ENCODE measurements at places on chromosomes 7 and 10.

- no peak for DNase-seq
These were observed 224.9 kb upstream of the TMEM229A start for GRCh38 chr7:124257638-124258308.

DNA sequence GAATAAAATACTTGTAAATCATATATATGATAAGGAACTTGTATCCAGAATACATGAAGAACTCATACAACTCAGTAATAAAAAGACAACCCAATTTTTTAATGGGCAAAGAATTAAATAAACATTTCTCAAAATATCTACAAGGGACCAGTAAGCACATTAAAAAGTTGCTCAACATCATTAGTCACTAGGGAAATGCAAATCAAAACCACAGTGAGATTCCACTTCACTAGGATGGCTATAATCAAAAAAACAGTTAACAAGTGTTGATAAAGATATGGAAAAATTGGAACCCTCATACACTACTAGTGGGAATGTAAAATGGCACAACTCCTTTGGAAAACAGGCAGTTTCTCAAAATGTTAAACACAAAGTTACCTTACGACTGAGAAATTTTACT, 40.3 kb upstream of the YAE1 start:
- no peak for DNase-seq

DNA sequence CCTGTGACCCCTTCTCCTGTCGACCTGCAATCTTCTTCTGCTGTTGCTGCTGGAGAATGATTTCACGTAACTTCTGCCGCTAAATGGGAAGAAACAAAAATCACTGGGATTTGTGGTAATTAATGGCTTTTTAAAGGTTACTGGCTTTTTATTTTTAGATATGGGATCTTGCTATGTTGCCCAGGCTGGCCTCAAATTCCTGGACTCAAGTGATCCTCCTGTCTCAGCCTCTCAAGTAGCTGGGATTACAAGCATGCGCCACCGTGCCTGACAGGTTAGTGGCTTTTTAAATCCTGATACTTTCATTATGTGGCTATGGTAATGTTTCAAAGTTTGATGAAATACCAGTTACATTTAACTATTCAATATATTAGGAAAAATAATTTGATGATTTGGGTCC, 154.6 kb downstream of the GALNT11 start:
- no peak for DNase-seq

DNA sequence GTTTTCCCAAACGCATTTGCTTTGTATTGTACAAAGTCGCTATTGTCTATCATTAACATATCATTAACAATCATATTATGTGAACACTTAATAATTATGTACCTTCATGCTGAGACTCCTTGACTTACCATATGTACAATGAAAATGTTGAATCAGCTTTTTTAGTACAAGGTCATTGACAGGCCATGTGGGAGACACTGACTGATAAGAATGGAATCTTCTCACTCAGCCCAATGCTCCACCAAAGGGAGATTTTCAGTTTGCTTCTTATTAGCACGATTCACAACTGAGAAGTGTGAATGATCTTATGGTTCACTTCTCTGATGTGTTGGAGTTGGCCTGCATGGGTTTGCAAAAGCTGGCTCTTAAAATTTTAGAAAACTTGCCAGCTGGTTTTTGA, 253.5 kb upstream of the TEX47 start:
- no peak for DNase-seq

DNA sequence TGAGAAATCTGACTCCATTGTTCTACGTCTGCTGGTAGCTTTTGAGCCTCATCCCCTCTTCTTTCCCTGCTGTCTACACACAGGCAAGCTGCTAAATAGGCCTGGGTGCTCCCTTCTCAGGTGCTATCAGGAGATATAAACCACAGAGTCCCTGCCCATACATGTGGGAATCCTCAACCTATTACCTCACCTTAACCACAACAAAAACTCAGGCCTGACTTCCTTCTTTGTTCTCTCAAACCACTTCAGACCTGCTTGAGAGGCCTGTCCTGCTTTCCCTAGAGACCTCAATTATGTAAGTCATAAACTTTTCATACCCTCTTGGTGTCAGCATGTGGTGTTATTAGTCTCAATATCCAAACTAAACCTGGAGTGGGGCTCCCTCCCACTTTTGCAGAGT, 75.0 kb upstream of the MAGI2 start:
- no peak for DNase-seq

DNA sequence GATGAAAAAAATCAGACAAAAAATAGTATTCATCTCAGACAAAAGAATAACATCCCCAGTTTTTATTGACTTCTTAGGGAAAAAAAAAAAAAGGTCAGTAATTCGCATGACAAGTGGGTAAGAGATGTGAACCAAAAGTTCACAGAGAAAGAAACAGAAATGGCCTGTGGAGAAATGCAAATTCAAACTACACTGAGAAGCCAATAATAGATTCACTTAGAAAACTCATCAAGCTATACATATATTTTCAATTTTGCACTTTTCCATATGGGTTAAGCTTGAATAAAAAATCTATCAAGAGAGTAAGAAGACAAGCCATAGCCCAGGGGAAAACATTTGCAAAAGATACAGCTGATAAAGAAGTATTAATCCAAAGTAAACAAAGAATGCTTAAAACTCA, 28.0 kb downstream of the HERC4 start:
- no peak for DNase-seq

- DNase-seq = no peak
These were observed 7.3 kb upstream of the TAF3 start for GRCh38 chr10:7811000-7811399.

DNA sequence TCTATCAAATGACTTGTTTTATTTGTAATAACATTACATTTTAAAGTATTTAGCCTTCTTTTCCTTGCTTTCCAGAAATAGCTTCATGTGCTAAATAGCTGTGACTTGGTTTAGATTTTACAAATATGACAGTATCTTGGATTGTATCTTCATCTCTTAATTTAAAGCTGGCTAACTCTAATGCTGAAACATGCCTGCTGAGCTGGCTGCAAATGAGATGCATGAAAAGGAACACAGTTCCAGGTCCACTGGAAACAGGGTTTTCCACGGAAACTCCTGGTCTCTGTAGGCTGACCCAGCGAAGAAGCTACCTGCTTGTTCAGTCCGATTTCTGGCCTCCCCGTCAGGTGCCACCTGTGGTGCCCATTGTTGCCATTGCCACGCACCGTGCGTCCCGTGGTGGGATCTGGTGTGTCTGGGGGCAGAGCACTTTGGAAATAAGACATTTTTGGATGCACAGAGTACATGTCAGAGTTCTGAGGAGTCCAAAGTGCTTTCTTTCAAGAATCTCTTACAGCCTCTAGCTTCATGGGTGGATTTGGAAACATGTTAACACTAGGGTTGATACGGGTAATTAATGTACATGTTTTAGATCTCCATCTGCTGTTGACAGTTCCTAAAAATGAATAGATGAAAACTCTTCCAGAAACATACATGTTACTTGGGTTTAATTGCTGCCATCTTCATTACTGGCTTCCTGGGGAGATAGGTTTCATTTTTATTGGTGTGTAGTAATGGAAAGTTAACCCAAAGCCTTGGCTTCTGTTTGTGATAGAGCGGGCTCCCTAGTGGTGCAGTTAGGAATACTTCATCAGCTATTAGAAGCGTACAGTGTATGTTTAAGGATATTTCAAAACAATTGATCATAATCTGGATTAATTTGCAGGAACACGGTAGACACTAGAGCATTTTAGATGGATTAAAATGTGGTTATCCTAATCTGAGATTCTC, 45.0 kb downstream of the SHH start:
- DNase-seq = no peak

DNA sequence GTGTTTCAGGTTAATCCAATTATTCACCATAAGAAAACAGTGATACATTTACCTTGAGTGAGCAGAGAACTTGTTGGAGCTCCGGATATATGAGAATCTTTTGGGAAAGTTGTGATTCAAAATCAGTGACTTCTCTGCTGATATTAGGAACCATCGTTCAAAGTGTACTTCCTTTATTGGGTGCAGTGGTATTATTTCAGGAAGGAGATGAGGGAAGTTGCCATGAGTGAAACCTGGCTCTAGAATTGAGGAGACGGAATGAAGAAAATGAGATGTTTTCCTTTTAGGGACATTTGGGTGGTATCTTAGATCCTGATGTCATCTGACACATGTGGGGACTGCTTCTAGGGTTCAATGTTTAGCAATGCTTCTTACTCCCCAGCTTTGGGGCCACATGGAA, 343.9 kb downstream of the ABCA13 start:
- DNase-seq = no peak

- DNase-seq = no peak
These were observed 72.6 kb downstream of the JAZF1 start for GRCh38 chr7:28107960-28108359.

GRCh38 chr7:47347346-47347745, 234.6 kb downstream of the TNS3 start:
- no peak for DNase-seq

DNA sequence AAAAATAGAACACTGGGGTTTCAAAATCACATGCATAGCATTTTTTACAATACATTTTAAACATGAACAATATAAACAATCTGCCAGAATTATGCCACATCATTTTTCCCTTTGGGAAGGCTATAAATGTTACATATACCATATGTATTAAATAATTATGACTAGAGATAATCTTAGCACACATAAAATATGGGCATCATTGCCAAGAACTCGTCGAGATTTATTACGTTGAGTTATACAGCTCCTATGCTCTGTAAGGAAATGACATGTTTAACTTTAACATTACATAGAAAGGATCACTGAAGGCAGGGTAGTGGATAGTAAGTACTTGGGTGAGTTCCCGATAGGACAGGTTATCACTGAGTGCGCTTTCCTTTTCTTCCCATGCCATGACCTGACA, 267.8 kb downstream of the PARD3 start:
- no peak for DNase-seq

- DNase-seq = no peak
These were observed 2.4 kb upstream of the ADARB2 start for GRCh38 chr10:1739751-1740150.

GRCh38 chr7:117088623-117089194, 135.4 kb downstream of the ST7 start:
- no peak for DNase-seq

- DNase-seq = no peak
These were observed 191.8 kb downstream of the PTPRN2 start for GRCh38 chr7:158395780-158396278.

- no peak for DNase-seq
These were observed 193.1 kb upstream of the POM121L12 start for GRCh38 chr7:52842202-52842900.

DNA sequence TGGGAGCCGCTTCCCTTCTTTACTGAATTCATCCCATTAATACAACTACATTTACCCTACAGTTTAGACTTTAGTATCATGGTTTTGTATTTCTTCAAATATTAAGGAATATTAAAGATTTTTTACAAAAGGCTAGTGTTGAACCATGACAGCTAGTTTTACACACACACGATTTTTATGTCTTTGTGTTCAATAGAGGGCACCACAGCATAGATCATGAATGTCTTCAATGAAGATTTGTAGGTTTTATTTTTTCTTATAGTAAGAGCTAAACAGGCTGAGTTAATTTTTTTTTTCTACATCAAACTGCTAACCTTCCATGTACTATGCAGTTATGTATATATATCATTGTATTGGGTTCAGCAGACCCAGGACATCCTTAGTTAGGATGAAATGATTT, 76.9 kb downstream of the SNX10 start:
- DNase-seq = no peak

DNA sequence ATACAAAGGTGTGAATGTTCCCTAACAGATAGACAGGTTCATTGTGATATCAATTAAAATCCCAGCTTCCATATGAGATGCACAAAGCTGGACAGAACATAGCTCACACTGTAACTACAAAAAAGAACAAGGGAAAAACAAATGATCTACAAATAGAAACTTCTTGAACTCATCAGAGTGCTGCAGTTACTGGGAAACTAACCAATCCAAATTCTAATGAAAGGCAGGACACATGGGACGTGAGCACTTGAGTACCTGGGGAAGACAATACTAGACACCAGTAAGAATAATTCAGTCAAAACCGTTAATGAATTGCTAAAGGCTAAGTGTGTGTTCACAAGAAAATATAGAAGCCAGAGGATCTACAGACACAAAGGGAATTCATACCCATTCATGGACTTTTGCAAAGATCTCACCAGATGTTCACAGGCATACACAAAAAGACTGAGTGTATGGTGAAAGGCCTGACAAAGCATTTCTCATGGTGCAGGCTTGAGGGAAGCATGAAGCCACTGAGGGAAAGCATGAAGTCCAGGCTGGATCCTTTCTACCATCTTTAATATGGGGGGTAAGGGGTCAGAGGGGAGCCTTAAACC, 7.8 kb upstream of the GPR22 start:
- no peak for DNase-seq

DNA sequence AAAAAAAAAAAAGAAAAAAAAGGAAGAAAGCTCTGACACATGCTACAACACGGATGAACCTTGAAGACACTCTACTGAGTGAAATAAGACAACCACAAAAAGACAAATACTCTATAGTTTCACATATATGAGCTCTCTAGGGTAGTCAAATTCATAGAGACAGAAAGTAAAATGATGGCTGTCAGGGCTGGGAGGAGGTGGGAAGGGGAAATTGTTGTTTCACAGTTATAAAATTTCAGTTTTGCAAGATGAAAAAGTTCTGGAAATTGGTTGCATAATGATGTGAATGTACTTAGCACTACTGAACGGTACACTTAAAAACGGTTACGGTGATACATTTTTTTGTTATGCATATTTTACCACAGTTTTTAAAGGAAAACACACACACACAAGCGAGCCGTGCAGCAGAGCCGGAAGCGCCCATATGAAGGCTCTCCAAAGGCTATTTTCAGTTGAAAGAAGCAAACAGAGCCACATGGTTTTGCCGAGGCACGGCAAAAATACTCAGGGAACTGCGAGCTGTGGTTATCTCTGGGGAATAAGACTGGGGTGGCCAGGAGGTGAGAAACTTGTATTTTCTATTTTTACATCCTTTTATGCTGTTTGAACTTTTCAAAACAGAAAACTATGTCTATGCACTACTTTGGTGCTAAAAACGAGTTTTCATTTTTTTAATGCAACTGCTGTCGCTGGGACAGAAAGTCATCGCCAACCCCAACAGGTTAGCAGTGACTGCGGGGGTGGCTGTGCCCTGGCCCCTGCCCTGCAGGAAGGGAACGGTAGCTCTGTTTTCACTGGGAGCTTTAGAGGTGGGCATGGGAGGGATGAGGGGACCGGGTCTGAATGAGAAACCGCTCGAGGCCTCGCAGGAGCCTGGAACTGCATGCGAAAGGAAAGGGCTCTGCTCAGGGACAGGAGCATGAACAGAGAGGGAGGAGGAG, 132.9 kb downstream of the OAT start:
- peak; percentile 9 for DNase-seq

DNA sequence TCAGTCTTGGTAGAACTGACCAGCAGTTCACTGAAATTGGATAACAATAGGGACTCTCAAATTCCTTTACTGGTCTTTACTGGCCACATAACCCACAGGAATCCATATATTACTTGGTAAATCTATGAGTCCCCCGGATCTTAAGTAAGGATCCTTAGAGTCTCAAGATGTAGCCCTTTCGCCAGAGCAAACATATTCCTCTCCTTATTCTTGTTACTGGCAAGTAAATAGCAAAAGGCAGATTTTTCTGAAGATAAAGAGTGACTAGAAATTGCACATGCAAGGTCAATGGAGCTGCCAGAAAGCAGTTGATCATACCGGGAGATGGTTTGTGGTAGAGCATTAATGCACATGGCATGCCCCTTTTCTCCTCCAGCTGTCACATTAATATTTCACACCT, 283.0 kb downstream of the HDAC9 start:
- DNase-seq = no peak

- DNase-seq = no peak
These were observed 36.8 kb downstream of the CUX1 start for GRCh38 chr7:101854084-101854865.
